ENCODE measurements at places on chromosomes 2 and 18.

DNA sequence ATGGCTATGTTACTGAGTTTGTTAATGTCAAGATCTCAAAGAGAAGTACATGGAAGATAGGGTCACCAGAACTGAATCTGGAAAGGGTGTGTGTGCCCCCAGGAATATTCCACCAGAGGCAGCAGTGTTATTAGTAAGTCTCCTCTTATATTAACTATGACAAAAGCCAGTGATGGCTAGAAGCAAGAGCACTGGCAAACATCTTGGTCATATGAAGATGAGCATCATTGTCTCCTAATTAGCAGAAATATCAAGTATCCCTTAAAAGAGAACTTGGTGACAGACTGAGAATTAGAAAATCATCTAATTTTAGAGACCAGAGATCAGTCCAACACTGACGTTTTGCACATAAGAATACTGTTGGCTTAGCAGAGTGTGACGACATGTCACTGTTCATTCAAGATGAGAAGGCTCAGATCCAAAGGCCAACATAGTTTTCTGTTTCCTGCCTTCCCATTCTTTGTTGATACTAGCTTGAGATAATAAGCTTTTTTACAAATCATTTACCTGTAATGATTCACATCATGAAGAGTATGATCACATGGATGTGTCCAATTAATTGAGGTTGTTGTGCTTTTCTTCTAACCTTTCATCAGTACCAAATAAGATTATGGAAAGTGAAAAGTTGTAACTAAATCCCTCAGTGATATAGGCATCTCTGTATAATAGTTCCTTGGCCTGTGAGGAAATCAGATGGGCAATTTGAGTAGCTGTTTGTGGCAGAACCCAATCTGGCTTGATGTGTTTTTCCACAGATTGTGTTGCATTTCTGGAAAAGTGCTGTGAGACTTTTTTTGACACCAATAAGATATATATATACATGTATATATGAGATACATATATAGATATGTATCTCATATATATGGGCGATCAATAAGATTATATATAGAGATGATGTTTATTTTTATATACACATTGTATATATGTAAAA lies 44.5 kb downstream of the MAPRE2 start:
- DNase-seq, result no peak

GRCh38 chr2:124480958-124481357 lies 455.9 kb downstream of the CNTNAP5 start:
- DNase-seq, result no peak

DNA sequence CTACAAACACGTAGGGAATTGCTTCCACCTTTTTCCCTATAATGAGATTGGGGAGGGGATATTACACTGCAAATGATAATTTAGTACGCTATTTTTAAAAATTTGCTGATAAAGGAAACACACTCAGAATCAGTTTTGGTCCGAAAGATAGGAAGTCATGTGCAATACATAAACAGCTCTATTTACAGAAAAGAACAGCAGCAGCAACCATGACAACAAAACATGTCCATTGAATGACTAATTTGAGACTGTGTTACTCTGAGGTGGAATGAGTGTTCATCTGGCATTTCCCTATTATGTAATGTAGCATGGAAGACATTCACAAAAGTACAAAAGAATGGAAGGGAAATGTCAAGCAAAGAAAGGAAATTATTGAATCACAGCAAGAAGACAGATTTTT lies 337.2 kb downstream of the NBAS start:
- no peak for DNase-seq

GRCh38 chr18:62938487-62938886 lies 223.1 kb downstream of the PHLPP1 start:
- no peak for DNase-seq

DNA sequence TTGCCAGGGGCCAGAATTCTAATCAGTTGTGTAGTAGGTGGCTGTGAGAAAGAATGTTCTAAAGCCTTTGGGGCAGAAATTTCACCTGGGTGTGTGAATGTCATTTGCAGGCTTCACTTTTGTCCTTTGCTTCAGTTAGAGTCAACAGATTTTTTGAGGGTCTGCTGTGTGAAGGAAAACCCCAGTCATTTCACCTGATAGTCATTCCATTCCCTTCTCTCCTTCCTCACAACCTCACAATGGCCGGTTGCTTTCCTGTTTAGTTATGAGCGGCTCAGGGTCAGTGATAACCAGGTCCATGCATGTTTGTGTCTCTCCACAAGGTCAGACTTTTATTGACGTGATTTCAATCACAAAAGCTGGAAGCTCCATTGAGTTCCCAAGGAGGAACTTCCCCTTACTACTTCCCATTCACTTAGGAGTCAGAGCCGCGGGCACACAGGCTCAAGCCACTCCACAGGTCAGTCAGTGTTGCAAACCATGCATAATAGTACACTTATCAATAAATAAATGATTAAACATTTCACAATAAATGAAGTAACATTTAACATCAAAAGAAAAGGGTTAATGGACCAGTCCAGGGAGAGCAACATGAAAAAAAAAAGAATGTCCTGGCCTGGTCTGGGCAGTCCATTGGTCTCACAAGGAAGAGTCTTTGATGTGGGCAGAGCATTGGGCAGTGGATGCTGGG lies 74.3 kb downstream of the NPAS2 start:
- DNase-seq, result no peak
